ENCODE measurements at places on chromosomes 4 and X.

- H3K27ac ChIP-seq = no peak overlapping the region
- no peak overlapping the region for H3K4me3 ChIP-seq
- DNase-seq = no peak
- no peaks in the 10 kb centered on the region for H3K27me3 ChIP-seq
- H3K4me1 ChIP-seq = peaks cover 33% of the 10 kb centered on the region
Measured at GRCh38 chr4:24042094-24042493, 152.2 kb upstream of the PPARGC1A start.

DNA sequence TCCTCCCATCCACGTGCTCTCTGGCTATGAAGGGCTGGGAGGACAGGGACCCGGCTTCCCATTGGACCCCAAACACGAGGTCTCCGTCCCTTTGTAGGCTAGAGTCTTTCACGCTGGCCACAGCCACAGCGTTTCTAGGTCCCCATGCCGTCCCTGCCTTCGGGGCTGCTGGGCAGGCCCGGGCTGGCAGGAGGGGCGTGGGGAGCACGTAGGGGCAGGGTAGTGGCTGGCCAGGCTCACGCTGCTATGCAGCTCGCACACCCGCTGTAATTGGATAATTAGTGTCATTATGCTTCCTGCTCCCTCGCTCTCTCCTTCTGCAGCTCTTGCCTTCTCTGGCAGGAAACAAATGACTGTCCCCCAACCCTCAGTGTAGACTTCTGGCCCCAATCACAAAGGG lies 9.8 kb downstream of the ATP2B3 start:
- H3K4me1 ChIP-seq = no peaks in the 10 kb centered on the region
- DNase-seq = no peak
- H3K4me3 ChIP-seq = no peak overlapping the region
- no peaks in the 10 kb centered on the region for H3K36me3 ChIP-seq

- H3K27me3 ChIP-seq = no peaks in the 10 kb centered on the region
- H3K4me1 ChIP-seq = no peaks in the 10 kb centered on the region
- H3K36me3 ChIP-seq = no peaks in the 10 kb centered on the region
- no peak for DNase-seq
- no peak overlapping the region for H3K4me3 ChIP-seq
- H3K27ac ChIP-seq = no peak overlapping the region
Measured at GRCh38 chrX:18422886-18423285, 2.5 kb upstream of the CDKL5 start.

- H3K4me3 ChIP-seq = no peak overlapping the region
- DNase-seq = no peak
- no peaks in the 10 kb centered on the region for H3K36me3 ChIP-seq
- no peak overlapping the region for H3K27ac ChIP-seq
- H3K4me1 ChIP-seq = peaks cover 4% of the 10 kb centered on the region
Measured at GRCh38 chr4:113289766-113290165, 240.3 kb downstream of the ANK2 start.

DNA sequence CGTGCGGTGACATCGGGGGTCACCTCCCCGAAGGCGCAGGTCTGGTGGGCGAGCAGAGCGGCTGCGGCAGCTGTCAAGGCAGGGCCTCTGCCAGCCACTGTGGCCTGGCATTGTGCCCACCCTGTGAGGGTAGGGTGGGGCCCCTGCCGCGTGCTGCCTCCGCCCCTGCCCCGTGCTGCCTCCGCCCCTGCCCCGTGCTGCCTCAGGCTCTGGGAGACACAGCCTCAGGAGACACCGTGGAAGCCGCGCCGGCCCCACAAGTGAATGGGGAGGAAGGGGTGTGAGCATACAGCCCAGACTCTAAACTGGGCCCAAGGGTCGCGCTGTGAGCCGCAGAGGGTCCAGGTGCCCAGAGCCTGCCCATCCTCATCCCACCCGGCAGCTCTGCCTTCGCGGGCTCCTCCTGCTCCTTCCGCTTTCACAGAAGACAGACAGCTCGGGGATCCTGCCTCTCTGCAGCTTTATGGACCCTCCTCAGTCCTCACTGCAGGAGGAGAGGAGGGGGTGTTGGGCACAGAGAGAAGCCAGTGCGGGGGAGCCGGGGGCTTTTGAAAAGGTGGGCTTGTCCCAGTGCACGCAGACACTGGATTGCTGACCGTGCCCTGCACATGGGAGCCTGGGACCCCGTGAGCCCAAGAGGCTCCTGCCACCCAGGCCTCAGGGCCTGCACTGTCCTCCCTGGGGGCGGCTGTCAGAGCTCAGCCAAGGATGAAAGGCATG lies 27.4 kb downstream of the PCGF3 start:
- peaks cover 53% of the 10 kb centered on the region for H3K36me3 ChIP-seq
- no peaks in the 10 kb centered on the region for H3K27me3 ChIP-seq
- no peaks in the 10 kb centered on the region for H3K4me1 ChIP-seq
- DNase-seq = no peak

GRCh38 chr4:100843910-100844309 lies 326.1 kb upstream of the EMCN start:
- no peaks in the 10 kb centered on the region for H3K27me3 ChIP-seq
- H3K4me1 ChIP-seq = no peaks in the 10 kb centered on the region
- no peaks in the 10 kb centered on the region for H3K36me3 ChIP-seq
- no peak for DNase-seq
- no peak overlapping the region for H3K27ac ChIP-seq

DNA sequence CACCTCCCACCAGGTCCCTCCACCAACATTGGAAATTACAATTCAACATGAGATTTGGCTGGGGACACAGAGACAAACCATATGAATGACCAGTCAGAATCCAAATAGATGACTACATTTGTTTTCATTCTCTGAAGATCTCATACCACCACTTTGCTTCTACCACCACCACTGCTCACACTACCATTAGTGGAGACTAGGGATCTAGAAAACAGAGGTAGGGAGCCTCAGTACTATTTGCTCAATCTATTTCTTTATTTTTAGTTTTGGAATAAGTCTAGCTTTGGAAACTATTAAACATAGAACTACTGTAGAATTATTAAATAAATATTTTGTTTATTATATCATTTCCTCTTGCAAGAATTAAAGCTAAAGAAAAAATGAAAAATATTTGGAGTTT lies 727.9 kb downstream of the CCSER1 start:
- no peak overlapping the region for H3K27ac ChIP-seq
- H3K27me3 ChIP-seq = no peaks in the 10 kb centered on the region
- no peaks in the 10 kb centered on the region for H3K4me1 ChIP-seq

GRCh38 chr4:58205446-58206235 lies 1095.5 kb upstream of the IGFBP7 start:
- H3K27ac ChIP-seq = no peak overlapping the region
- no peak for DNase-seq
- no peaks in the 10 kb centered on the region for H3K27me3 ChIP-seq
- no peak overlapping the region for H3K4me3 ChIP-seq
- H3K4me1 ChIP-seq = no peaks in the 10 kb centered on the region

- no peak for DNase-seq
- H3K27ac ChIP-seq = no peak overlapping the region
- H3K4me3 ChIP-seq = no peak overlapping the region
- H3K27me3 ChIP-seq = no peaks in the 10 kb centered on the region
- H3K36me3 ChIP-seq = no peaks in the 10 kb centered on the region
Measured at GRCh38 chrX:43218198-43218597, 437.9 kb upstream of the MAOA start.

GRCh38 chrX:15072880-15073279 lies 197.0 kb downstream of the ASB9 start:
- H3K27ac ChIP-seq = no peak overlapping the region
- no peak for DNase-seq
- no peaks in the 10 kb centered on the region for H3K36me3 ChIP-seq
- H3K4me3 ChIP-seq = no peak overlapping the region
- H3K27me3 ChIP-seq = no peaks in the 10 kb centered on the region

DNA sequence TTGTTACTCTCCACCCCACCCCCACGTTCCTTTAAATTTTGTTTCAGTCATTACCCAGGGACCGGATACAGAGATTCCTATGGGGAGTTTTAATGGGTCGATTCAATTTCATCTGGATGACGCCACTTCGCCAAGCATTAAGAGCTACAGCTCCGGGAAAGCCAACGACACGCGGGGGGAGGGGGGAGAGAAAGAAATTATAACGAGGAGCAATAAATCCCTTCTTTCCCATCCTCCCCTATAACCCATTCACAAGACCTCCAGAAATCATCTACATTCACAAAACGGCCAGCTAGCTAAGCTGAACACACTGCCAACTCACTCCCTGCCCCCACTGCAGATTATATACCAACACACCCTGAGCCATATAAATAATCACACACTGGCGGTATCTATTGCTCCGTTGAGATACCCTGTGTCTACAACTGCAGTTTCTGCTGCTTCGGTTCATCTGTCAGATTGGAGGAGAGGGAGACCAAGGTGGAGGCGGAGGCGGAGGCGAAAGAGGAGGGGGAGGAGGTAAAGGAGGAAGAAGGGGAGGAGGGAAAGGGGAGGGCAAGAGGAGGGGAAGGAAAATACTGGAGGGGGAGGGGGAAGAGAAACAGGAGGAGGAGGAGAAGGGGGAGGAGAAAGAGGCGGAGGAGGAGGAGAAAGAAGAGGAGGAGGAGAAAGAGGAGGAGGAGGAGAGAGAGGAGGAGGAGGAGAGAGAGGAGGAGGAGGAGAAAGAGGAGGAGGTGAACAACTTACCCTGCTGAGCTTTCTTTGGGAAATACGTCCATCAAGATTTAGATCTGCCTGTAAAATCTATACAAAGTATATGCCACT lies 113.9 kb upstream of the VAMP7 start:
- no peaks in the 10 kb centered on the region for H3K36me3 ChIP-seq
- peak overlapping the region; percentile 17 for H3K27ac ChIP-seq
- H3K27me3 ChIP-seq = no peaks in the 10 kb centered on the region
- no peaks in the 10 kb centered on the region for H3K4me1 ChIP-seq
- DNase-seq = peak; percentile 51

- H3K4me3 ChIP-seq = no peak overlapping the region
- peaks cover 16% of the 10 kb centered on the region for H3K4me1 ChIP-seq
Measured at GRCh38 chr4:139144911-139145551, 32.0 kb downstream of the ELF2 start.
